Right atrium auricular region (tissue), 2 donors: ENCODE measurements at places on chromosomes 6 and 20. TPM values are rescaled to one million over a fixed set of nuclear protein-coding genes. Genes with fewer than 3 reads are reported as not detected.
A peak's percentile ranks its signal among the peaks of the same experiment; 100 is the strongest.

Gene SALL4
- not detected for total RNA-seq

Gene DLL1
- total RNA-seq = 11.2 TPM

Gene BPIFB4
- not detected for total RNA-seq

Gene C20orf144
- not detected for total RNA-seq

Gene OLIG3
- total RNA-seq = not detected

Gene MYH7B
- 34.9 TPM for total RNA-seq

Gene ACAT2
- total RNA-seq = 1.5 TPM

DNA sequence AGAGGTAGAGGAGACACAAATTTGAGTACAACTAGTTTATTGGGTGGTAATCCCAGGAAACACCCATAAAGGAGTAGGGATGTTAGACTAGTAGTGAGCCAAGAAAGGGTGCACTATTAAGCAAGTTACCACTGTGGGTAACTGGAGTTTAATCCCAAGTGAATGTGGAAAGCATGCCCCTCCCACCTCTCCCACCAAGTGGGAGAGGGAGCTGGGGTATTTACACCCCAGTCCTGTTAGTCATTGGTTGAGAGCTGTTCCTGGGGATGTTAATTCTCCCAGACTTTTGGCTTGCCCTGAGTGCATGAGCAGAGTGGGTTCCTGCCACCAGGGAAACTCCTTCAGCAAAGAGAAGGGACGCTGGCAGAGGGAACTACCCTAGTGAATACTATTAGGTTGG, 49.2 kb upstream of the ZFP64 start:
- no peak for DNase-seq

DNA sequence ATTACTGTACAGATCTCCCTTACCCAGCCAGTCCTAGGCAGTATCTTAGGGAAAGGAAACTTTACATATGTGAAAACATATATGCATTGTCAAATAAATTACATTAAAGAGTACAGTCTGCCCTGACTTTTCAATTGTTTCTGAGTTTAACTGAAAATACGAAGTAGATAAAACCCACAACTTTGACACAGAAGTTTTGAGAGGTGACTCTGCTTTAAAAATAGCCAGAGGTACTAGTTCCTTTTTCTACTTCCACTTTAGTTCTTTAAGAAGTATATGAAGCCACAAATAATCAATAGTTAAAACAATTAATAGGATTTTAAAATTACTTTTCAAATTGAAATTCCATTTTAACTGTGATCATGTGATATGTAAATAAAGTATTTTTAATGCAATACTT, 62.9 kb downstream of the BMP5 start:
- no peak for DNase-seq

GRCh38 chr20:61347443-61347842, 95.4 kb downstream of the CDH4 start:
- DNase-seq = no peak

GRCh38 chr6:169172456-169172855, 81.2 kb downstream of the THBS2 start:
- peak; percentile 89 for DNase-seq

GRCh38 chr6:71510856-71511255, 222.2 kb downstream of the OGFRL1 start:
- no peak for DNase-seq

GRCh38 chr6:106470316-106470715, 109.8 kb downstream of the CRYBG1 start:
- no peak for DNase-seq

DNA sequence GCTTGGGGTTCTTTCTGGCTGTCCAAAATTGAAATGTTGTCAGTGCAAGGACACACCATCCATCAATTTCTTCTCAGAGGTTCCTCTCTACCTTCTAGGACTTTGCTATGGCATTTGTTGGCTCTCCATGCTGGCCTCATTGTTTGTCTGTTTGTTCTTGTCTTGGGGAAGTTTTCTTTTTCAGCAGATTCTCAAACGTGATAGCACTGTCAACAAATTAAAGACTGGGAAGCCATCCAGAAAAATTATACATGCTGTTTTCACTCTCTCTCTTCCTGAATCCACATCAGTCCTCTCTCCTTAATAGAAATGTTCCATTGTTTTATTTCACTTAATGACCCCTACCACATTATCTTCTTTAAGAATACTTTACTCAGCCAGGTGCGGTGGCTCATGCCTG, 130.4 kb downstream of the PCSK2 start:
- DNase-seq = no peak

DNA sequence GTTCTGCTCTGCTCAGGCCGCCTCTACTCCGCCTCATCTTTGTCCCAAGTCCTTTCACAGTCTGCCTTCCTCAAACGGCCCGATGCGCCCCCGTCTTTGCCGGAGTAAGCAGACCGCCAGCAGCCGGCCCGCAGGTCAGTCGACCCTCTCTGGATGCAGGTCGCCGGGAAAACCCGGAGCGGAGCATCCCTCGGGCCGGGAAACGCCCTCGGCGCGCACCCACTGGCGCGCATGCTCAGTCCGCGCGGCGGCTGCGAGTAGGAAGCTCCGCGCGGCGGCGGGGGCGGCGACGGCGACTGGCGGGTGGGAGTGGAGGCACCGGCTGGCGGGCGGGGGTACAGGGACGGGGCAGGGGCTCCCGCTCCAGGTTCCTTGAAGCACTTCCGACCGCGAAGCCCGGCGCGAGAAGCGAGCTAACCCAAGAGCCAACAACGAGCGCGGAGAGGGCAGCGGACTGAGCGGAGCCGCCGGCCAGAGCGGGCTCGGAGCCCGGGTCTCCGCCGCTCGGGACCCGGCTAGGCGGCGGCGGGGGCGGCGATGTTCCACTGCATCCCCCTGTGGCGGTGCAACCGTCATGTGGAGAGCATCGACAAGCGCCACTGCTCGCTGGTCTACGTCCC, at the start of gene LRRC1:
LRRC1 (plus strand) TSS at position 286 of the 620 bp plus-strand sequence; CDS start at position 538, 252 bp downstream.
- peak; percentile 89 for DNase-seq

- DNase-seq = no peak
Measured at GRCh38 chr6:137811916-137812553, 55.0 kb upstream of the TNFAIP3 start.

GRCh38 chr20:37282556-37282955, 6.9 kb upstream of the MANBAL start:
- DNase-seq = no peak

DNA sequence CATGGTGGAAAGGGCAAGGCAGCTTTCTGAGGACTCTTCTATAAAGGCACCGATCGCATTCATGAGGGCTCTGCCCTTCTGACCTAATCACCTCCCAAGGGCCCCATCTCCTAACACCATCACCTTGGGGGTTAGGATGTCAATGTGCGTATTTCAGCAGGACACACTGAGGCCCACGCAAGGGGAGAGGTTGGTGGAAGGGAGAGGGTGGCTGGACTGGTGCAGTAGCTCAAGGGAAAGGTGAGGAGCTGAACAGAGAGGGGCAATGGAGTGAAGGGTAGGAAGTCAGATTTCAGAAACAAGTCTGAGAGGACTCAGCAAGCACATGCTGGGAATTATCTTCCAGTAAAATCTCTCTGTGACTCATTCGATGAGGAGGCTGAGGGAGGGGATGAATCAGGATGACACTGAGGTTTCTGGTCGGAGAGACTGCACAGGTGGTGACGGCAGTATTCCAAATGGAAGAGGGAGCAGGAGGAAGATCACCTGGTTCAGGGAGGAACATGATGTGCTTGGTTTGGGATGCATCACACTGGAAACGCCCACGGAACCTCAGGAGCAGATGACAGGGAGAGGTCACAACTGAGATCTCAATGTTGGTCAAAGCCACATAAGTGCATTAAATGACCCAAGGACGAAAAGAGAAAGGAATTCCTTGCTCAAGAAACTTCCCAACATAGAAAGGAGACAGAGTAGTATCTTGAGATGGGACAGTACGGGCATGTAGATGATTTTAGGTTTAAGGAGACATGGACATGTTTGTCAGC, 67.1 kb downstream of the TFAP2A start:
- DNase-seq = no peak

DNA sequence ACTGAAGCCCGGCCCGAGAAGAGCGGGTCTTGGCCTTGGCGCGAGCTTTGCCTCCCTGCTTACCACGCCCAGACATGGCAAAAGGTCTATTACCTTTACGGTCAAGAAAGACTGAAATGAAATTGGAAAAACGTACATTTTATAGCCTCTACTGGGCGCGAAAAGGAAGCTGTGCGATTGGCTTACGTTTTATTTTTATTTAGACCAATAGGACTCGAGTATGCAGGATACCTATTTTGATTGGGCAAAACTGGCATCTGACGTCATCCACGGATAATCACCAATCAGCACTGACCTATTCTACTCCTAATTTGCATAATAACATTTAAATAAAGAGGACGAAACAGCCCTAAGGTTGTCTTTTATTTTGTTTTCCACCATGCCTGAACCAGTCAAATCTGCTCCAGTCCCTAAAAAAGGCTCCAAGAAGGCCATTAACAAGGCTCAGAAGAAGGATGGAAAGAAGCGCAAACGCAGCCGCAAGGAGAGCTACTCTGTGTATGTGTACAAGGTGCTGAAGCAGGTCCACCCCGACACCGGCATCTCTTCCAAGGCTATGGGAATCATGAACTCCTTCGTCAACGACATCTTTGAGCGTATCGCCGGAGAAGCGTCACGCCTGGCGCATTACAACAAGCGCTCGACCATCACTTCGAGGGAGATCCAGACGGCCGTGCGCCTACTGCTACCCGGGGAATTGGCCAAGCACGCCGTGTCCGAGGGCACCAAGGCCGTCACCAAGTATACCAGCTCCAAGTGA, 97.4 kb downstream of the OR2B2 start:
- DNase-seq = peak; percentile 82

- DNase-seq = no peak
Measured at GRCh38 chr6:160077526-160077925, 44.1 kb upstream of the SLC22A1 start.
